ENCODE measurements at places on chromosomes 7 and 10. TPM values are rescaled to one million over a fixed set of nuclear protein-coding genes. Genes with fewer than 3 reads are reported as not detected.
A peak's percentile ranks its signal among the peaks of the same experiment; 100 is the strongest.

- no peaks in the 10 kb centered on the region for H3K4me1 ChIP-seq
- H3K27me3 ChIP-seq = no peaks in the 10 kb centered on the region
- H3K36me3 ChIP-seq = no peaks in the 10 kb centered on the region
- DNase-seq = peak; percentile 24
Measured at GRCh38 chr7:123260428-123260960, 60.7 kb upstream of the SLC13A1 start.

DNA sequence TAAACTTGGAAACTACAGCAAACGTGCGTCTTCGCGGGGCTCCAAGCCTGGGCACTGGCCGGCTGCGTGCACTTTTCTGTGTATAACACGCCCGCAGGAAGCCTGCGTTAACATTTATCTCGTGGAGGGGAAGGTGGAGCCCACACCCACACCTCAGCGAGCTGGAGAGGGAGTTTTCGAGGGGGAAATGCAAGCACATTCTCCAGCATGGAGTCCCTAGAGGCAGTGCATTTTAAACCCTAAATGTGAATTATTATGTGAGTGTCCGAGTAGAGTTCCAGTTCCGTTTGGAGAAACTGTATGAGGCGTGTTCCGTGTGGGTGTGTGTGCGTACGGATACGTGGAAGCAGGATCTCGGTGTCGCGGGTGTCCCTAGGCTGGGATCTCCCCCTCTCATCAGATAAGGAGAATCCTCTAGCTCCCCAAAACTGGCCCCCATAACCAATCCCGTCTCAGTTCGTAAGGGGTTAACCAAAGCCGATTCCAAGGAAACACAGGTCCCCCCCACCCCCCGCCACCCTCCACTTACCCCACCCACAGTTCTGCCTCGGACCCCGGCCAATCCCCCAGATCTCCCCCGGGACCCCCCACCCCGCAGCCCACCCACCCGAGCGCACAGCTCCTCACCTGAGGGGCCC, 403 bp downstream of the CDK6 start:
- DNase-seq = peak; percentile 50
- H3K4me1 ChIP-seq = peaks cover 3% of the 10 kb centered on the region
- H3K36me3 ChIP-seq = peaks cover 7% of the 10 kb centered on the region
- H3K27me3 ChIP-seq = no peaks in the 10 kb centered on the region
- peak overlapping the region; percentile 86 for H3K4me3 ChIP-seq

GRCh38 chr7:66845379-66846095, 75.5 kb upstream of the TMEM248 start:
- H3K27me3 ChIP-seq = no peaks in the 10 kb centered on the region
- peak overlapping the region; percentile 94 for H3K27ac ChIP-seq
- no peaks in the 10 kb centered on the region for H3K36me3 ChIP-seq
- H3K4me1 ChIP-seq = no peaks in the 10 kb centered on the region

The LBX1 gene
- polyA plus RNA-seq = 0.04 TPM

The EPO gene
- polyA plus RNA-seq = not detected

The CYP3A4 gene
- polyA plus RNA-seq = 181 TPM

The AZGP1 gene
- polyA plus RNA-seq = 62.4 TPM

- H3K27ac ChIP-seq = no peak overlapping the region
- H3K4me1 ChIP-seq = peaks cover 41% of the 10 kb centered on the region
- H3K27me3 ChIP-seq = no peaks in the 10 kb centered on the region
- no peak for DNase-seq
Measured at GRCh38 chr7:55081472-55082227, 62.8 kb downstream of the EGFR start.

GRCh38 chr7:80719261-80719660, 80.8 kb downstream of the CD36 start:
- no peaks in the 10 kb centered on the region for H3K4me1 ChIP-seq
- H3K36me3 ChIP-seq = no peaks in the 10 kb centered on the region
- no peak overlapping the region for H3K4me3 ChIP-seq
- H3K27ac ChIP-seq = no peak overlapping the region
- H3K27me3 ChIP-seq = no peaks in the 10 kb centered on the region
- no peak for DNase-seq

- no peak for DNase-seq
- H3K36me3 ChIP-seq = no peaks in the 10 kb centered on the region
- no peak overlapping the region for H3K27ac ChIP-seq
- no peak overlapping the region for H3K4me3 ChIP-seq
- peaks cover 11% of the 10 kb centered on the region for H3K4me1 ChIP-seq
- H3K27me3 ChIP-seq = no peaks in the 10 kb centered on the region
Measured at GRCh38 chr10:72314263-72314662, 40.5 kb downstream of the DNAJB12 start.

The SPDYE9 gene
- polyA plus RNA-seq = not detected

DNA sequence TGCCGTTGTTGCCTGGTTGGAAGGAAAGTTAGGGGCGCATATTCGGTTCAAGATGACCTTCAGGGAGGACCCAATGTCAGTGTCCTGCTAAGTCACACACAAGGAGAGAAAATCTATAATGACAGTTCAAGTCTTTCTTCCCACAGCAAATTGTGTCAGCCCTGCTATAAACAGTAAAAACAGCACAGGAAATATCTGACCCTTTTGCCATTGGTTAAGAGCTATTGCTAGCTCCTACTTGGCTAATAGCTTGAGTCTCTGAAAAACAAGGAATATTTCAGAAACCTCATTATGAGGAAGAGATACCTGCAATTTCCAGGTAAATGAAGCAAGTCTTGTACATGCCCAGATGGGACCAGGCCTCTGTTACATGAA, 175.6 kb downstream of the SKIDA1 start:
- no peak overlapping the region for H3K4me3 ChIP-seq
- no peaks in the 10 kb centered on the region for H3K36me3 ChIP-seq
- H3K27ac ChIP-seq = peak overlapping the region; percentile 18

The ASCC1 gene
- polyA plus RNA-seq = 21.3 TPM

The XRCC2 gene
- 1.9 TPM for polyA plus RNA-seq

- no peaks in the 10 kb centered on the region for H3K4me1 ChIP-seq
- no peak overlapping the region for H3K27ac ChIP-seq
- H3K4me3 ChIP-seq = no peak overlapping the region
- H3K27me3 ChIP-seq = no peaks in the 10 kb centered on the region
- no peak for DNase-seq
- peaks cover 2% of the 10 kb centered on the region for H3K36me3 ChIP-seq
Measured at GRCh38 chr10:110966146-110966545, 46.7 kb downstream of the SHOC2 start.

GRCh38 chr10:33248638-33249037, 85.8 kb downstream of the NRP1 start:
- no peaks in the 10 kb centered on the region for H3K27me3 ChIP-seq
- H3K36me3 ChIP-seq = peaks cover 8% of the 10 kb centered on the region
- no peaks in the 10 kb centered on the region for H3K4me1 ChIP-seq
- H3K4me3 ChIP-seq = no peak overlapping the region
- no peak for DNase-seq
- H3K27ac ChIP-seq = peak overlapping the region; percentile 35

The SRGN gene
- polyA plus RNA-seq = 8.1 TPM

The COBL gene
- 40.3 TPM for polyA plus RNA-seq

DNA sequence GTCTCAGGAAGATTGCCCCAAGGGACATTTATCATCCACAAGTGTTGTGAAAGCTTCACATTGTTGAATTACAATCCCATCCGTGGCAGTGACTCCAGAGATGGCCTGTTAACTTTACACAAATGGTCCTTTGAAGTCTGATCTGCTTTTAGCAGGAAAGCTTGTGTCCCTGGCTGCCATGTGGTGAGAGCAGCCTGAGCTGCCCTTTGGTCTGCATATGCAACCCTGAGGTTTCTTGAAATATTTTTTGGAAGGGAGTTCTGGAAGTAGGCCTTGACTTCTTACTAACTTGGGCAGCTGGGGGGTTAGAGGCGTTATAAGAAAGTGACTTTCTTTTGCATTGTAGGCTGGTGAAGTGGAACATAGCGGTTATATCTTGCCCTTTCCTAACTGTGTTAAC, 41.3 kb upstream of the FAM180A start:
- H3K4me1 ChIP-seq = no peaks in the 10 kb centered on the region
- H3K27me3 ChIP-seq = no peaks in the 10 kb centered on the region
- H3K27ac ChIP-seq = no peak overlapping the region

DNA sequence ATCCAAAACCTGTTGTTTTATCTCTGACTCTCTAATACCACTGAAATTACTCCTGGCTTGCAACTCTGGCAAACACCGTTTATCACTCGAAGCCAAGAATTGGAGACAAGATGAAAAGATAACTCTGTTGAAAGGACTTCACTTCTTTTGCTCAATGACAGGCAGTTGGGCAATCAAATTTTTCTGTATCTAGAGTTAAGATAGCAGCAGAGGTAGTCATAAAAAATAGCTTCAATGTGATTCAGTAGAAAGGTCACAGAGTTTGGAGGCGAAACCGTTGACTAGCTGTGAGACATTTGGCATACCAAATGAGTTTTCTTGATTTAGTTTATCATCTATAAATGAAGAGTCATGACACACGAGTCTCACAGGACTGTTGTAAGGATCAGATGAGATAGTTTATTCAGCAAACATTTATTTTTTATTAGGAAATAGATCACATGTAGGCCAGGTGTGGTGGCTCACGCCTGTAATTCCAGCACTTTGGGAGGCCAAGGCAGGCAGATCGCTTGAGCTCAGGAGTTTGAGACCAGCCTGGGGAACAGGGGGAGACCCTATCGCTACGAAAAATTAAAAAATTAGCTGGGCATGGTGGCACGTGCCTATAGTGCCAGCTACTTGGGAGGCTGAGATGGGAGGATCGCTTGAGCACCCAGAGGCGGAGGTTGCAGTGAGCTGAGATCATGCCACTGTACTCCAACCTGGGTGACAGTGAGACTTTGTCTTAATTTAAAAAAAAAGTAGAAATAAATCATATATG, 23.6 kb downstream of the AKR1B1 start:
- no peak overlapping the region for H3K4me3 ChIP-seq
- H3K4me1 ChIP-seq = no peaks in the 10 kb centered on the region
- no peaks in the 10 kb centered on the region for H3K27me3 ChIP-seq
- H3K27ac ChIP-seq = no peak overlapping the region
- peaks cover under 1% of the 10 kb centered on the region for H3K36me3 ChIP-seq

GRCh38 chr7:128877756-128878120, 15.1 kb downstream of the ATP6V1F start:
- no peaks in the 10 kb centered on the region for H3K27me3 ChIP-seq
- peaks cover 2% of the 10 kb centered on the region for H3K4me1 ChIP-seq
- no peak overlapping the region for H3K27ac ChIP-seq
- no peak overlapping the region for H3K4me3 ChIP-seq
- DNase-seq = no peak
- H3K36me3 ChIP-seq = no peaks in the 10 kb centered on the region

GRCh38 chr10:60675236-60675635, 103.0 kb upstream of the CDK1 start:
- H3K36me3 ChIP-seq = no peaks in the 10 kb centered on the region
- no peak for DNase-seq
- no peaks in the 10 kb centered on the region for H3K4me1 ChIP-seq
- no peak overlapping the region for H3K4me3 ChIP-seq
- no peak overlapping the region for H3K27ac ChIP-seq
- H3K27me3 ChIP-seq = no peaks in the 10 kb centered on the region
